ENCODE measurements at places on chromosomes 3 and 15.

GRCh38 chr15:90266061-90266431, 574 bp downstream of the NGRN start:
- no peak for DNase-seq

- DNase-seq: no peak
These were observed 17.6 kb downstream of the CTSH start for GRCh38 chr15:78927077-78927790.

- no peak for DNase-seq
These were observed 8.4 kb upstream of the DHX30 start for GRCh38 chr3:47794544-47794943.

DNA sequence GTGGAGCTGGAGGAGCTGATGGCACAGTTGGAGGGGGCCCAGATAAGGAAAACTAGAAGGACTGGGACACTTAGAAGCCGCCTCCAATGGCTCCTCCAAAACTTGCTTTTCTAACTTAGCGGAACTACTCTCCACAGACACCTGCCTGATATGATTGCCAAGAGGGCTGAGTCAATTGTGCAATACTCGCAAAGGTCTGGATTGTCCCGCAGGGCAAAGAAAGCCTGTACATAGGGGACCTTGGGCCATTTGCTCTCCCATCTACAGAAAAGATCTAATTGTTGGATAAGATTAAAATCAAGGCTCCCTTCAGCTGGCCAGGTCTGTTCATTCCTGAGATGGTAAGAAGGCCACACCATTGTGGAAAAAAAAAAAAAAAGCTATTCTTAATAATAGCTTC, 69.7 kb upstream of the ATP11B start:
- no peak for DNase-seq

- no peak for DNase-seq
These were observed 33.5 kb downstream of the TGFBR2 start for GRCh38 chr3:30639937-30640336.

GRCh38 chr3:177474652-177475355, 277.5 kb upstream of the TBL1XR1 start:
- DNase-seq: no peak

DNA sequence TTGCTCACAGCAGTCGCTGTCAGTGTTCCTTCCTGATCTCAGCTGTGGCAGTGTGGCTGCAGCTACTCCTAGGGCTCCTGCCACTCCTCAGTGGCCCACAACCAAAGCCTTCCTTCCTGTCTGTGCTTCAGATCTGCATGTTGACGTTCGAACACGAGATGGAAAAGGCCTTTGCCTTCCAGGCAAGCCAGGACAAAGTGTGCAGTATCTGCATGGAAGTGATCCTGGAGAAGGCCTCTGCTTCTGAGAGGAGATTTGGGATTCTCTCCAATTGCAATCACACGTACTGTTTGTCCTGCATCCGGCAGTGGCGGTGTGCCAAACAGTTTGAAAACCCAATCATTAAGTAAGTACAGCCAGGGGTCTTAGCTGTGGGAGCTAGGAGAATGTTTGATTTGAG, 17.8 kb downstream of the MKRN2 start:
- DNase-seq: no peak

GRCh38 chr3:69558912-69559311, 173.0 kb upstream of the FRMD4B start:
- no peak for DNase-seq

- DNase-seq: no peak
These were observed 134.8 kb downstream of the THRB start for GRCh38 chr3:24359645-24360462.

GRCh38 chr15:76951220-76951619, 19.7 kb downstream of the RCN2 start:
- no peak for DNase-seq

DNA sequence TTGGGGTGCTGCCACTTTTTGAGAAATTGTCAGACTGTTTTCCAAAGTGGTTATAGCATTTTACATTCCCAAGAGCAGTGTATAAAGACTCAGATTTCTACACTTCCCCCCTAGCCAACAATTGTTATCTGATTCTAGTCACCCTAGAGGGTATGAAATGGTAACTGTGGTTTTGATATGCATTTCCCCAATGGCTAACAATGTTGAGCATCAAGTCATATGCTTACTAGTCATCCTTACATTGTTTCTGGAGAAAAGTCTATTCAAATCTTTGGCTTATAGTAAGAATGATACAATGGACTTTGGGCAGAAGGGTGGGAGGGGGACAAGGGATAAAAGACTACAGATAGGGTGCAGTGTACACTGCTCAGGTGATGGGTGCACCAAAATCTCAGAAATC, 73.3 kb downstream of the CSNK1G1 start:
- no peak for DNase-seq

DNA sequence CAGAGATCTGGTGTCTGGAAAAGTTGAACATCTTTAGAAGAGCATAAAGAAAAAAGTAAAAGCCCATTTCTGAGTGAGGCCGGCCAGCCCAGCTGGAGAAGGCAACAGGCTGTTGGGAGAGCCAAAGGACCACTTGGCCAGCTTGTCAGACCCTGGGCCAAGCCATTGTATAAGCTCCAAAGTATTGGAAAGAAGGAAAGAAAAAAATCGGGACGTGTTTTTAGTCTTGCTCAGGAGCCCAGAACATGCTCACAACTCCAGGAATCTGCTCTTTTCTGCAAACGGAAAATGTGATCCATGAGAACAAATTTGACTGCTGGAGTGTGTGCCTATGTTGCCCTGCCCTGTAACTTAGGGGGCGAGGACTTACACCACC, 10.4 kb upstream of the CLPX start:
- peak; percentile 72 for DNase-seq
